Natural killer cell treated with Interleukin-12 subunit alpha and Interleukin-12 subunit beta and Interleukin-15 and Interleukin-18, amount 100 ng/mL, for 72 hours (primary cell): ENCODE measurements at places on chromosomes 13 and 19. TPM values are rescaled to one million over a fixed set of nuclear protein-coding genes. Genes with fewer than 3 reads are reported as not detected.

DNA sequence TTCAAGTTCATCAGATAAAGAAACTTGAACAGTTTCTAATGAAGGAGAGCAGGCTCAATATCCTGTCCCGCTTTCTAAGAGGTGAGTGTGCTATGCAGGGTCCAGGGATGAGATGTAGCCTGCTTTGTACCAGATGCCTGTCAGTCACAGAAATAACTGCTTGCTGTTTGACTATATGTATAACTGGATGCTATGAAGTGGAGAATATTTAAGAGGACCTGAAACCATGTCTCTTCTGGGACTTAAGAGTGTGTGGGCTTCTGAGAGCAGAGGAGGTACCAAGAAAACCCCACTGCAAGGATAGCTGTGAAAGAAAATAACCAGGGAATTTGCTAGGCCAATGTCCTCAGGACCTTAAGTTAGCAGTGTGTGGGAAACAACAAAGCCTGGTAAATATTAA is 246.3 kb upstream of the RFC3 start:
- no peak for DNase-seq

- DNase-seq = no peak
Observed at GRCh38 chr19:46737298-46737654, 8.6 kb upstream of the FKRP start.

- peak; percentile 87 for DNase-seq
Observed at GRCh38 chr19:17333611-17334413, 843 bp downstream of the ANO8 start.

DNA sequence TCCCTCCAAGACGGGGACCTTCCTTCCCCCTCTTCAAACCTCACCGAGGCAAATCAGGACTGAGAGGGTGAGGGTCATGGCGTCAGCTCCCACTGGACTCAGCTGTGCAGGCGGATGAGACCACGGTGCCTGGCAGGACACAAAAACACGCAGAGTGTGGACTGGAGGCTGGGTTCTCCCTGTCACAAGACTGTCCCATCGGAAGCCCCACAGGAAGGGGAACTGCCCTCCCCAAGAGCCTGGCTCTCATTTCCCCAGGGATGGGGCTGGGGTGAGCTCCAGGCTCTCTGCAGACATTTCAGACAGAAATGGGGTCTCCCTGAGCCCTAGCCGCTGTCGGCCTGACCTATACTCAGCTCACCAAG is at the start of gene LILRB5:
Gene LILRB5, minus strand, starts transcription at position 158 of the 365 bp plus-strand sequence. Its CDS starts 80 bp downstream, at position 78.
- DNase-seq = no peak

Gene IFT88
- 4.0 TPM for total RNA-seq

Gene ZNF284
- 1.8 TPM for total RNA-seq

DNA sequence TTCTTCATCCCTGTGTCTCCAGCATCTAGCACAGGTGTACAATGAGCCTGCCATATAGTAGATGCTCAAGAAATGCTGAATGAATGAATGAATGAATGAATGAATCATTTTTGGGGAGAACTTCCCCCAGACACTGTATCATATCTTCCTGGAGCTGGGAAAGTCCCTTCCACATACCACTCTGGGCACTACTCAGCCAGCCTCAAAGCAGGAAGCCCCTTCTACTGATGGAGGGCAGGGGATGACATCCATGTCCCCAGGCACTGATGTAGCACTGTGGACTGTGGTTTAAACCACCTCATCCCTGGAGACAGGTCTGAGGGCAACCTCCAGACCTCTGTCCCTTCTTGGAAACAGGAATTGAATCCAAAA is 4.8 kb downstream of the GNA15 start:
- no peak for DNase-seq
